ENCODE measurements at places on chromosomes 5 and 9.

DNA sequence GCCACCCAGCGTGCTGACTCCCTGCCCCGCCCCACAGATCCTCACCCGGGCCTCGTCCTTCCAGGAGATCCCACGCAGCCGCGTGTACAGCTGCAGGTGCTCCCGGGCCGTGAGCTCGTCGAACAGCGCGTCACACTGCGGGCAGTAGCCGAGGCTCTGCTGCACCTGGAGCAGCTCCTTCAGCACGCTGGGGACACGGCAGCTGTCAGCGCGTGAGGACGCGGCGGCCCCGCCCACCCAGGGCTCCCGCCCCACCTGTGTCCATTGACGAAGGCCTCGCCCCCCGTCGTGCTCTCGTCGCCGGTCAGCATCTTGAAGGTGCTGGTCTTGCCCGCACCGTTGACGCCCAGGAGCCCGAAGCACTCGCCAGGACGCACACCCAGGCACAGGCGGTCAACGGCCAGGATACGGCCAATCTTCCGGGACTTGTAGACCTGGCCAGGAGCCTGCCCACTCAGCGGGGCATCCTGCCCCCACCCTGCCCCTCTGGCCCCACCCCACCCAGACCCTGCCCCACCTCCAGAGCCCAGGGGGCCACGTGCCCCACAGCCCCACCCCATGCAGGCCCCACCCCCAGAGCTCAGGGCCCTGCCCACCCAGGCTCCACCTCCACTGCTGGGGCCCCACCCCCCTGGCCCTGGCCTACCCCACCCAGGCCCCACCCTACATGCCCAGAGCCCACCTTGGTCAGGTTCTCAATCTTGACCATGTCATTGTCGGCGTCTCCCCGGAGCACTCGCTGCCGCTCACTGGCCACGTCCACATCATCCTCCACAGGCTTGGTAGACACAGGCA is 13.8 kb upstream of the CLIC3 start:
- DNase-seq = no peak

DNA sequence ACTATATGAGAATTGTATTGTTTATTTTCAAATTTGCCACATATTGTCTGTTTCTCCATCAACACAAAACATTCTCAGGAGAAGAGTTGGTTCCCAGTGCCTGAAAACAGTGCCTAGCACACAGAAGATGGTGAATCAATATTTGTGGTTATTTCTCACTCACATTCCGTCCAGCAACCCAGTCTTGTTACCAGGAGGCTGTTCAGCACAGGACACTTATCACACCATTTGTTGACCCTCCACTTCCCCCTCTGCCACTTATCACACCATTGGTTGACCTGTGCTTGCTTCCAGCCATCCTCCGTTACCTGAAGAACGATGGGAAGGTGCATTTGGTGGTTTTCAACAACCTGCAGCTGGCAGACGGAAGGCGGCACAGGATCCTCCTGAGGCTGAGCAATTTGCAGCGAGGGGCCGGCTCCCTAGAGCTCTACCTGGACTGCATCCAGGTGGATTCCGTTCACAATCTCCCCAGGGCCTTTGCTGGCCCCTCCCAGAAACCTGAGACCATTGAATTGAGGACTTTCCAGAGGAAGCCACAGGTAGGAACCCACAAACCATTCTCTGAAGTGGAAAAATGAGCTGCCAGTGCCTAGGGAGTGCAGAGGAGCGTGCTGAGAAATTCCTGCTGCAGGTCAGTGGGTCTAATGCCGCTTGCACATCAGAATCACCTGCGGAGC is 20.5 kb downstream of the THBS4 start:
- no peak for DNase-seq

GRCh38 chr5:172437445-172438318 is 16.6 kb downstream of the SH3PXD2B start:
- no peak for DNase-seq

GRCh38 chr9:87294126-87294525 is 203.5 kb upstream of the DAPK1 start:
- DNase-seq = no peak

- DNase-seq = no peak
These were observed 8.0 kb downstream of the PTCD2 start for GRCh38 chr5:72328172-72328571.

DNA sequence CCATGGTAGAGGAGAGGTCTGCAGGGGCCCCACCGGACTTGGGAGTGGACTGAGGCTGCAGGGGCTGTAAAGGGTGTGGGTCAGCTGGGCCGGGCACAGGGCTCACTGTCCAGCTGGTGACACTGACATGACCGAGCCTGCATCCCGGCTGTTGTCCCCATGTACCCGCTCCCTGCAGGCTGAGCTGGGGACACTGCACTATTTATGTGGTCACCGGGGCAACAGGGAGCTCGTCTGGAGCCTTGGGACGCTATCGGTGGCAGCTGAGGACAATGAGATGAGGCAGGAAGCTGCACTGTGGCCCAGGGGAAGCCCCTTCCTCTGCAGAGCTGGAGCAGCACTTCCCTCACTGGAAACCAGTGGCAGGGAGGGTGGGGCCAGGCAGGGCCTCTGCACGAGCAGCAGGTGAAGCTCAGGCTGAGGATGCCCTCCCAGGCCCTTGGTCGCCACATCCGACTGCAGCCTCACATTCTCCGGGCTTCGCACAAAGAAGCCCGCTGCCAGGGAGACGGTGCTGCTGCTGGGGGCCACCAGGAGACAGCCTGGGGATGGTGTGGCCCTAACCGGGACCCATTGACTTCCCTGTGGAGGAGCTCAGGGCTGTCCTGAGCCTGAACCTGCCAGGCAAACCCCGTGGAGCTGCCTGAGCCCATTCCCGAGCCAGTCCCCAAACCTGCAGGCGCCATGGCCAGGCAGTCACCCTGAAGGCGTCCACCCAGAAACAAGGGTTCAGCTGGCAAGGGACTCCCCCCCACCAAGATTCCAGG is 26.4 kb downstream of the ZDHHC11B start:
- no peak for DNase-seq

- no peak for DNase-seq
These were observed 22.0 kb downstream of the HINT1 start for GRCh38 chr5:131142970-131143617.

All from activated CD4-positive, CD25-positive, alpha-beta regulatory T cell (primary cell).